ENCODE measurements at places on chromosomes 13 and 19. TPM values are rescaled to one million over a fixed set of nuclear protein-coding genes. Genes with fewer than 3 reads are reported as not detected.

DNA sequence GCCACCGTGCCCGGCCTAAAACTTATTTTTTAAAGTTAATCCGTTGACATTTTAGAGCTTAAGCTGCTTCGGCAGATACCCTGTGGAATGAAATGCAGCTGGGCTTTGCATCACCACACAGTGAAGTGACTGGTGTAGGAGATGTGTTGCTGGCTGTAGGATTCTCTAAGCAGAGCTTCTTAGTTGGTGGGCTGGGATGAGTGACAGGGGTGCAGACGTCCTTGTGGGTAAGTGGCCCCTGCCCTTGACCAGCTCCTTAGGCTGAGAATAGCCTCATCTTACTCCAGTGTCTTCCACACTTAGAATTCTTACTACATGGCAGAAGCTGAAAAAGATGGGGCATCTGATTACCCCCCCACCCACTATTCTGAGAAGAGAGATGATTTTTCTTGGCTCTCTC, 11.6 kb downstream of the GATAD2A start:
- DNase-seq = no peak

DNA sequence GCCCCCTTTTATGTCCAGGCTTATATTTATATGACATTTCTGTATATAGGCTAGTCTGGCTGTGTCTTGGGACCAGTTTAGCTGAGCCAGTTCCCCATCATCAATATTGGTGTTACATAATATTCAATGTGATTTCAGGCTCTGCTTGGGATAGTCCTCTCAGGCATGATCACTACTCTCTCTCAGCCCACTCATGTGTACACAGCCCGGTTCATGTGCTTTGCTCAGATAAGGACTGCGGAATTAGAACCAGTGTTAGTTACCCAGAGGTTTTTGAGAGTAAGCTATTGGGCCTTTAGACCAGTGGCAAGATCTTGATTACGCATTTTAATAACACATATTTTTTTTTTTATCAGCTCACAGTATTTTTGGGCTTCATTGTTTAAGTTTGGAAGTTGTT, 219.9 kb downstream of the GPC5 start:
- no peak for DNase-seq

GRCh38 chr19:1780272-1780958, 27.1 kb downstream of the ONECUT3 start:
- DNase-seq = no peak

DNA sequence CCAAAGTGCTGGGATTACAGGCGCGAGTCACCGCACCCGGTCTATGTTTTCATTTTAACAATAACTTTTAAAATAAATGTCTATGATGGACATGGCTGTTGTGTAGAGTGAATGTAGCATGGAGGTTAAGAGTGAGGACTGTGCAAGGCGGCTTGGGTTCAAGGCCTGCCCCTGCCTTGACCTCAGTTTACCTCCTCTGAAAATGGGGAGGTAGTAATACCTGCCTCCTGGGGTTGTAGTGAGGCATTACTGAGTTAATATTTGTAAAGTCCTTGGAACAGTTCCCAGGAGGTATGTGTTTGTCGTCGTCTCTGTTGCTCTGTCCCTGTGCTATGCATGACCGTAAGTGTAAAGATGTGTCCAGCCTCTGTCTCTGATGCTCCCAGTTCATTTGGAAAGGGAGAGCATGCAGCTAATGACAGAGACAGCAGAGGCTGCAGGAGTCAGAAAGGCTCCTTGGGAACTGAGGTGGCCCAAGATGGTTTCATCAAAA, 9.4 kb downstream of the GARRE1 start:
- DNase-seq = no peak

DNA sequence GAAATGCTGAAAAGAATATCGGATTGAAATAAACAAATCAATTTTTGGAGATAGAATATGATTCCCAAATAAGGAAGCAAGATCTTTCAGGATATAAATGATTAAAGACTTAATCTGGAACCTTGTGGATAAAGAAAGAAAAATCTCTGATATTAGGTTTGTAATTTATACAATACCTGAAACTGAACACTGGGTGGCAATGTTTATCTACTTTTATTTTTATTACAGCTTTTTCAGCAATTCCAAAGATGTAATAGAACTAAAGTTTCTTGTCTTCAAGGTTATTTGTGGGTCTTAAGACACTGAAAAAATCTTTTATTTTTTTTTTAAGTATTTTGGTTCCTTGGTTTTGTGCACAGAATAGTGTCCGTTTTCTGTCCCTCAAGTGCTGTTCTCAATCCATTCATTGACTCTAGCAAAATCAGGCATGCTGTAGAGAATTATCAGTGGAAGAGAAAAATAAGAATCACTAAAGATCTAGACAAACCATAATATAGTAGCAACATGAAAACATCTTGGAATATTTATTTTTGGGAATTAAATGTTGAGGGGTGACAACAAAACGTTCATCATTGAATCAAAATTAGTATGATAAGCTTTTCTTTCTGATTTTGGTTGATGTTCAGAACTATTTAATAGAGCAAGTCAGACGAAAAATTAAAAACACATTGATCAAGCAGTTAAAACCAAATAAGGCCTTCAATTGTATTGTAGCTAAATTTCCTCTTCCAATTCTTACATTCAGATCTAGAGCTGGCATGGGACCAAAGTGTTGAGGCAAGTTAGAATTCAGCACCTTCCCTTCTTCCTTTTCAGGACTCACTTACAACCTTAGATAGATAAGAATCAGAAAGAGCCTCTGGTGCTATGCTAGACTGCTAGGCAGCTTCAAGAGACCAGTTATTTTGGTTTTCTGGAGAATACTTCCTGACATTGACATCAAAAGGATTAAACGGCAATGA, 704.4 kb upstream of the PCDH20 start:
- DNase-seq = no peak

DNA sequence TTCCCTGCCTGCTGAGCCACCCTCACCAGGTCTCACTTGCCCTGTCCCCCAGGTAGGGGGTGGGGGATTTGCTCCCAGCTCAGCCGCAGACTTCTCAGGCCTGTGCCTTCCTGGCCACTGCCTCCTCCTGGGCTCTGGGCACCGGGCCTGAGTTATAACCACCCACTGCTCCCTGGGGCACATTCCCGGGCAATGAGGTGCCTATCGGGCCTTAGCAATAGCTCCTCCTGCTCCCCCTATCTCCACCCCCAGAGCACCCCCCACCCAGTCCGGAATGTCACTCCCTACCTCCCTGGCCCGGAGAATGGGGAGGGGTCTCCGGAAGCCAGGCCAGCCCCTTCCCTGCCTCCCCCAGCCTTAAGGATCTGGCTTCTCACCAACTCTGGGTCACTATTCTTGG, at the start of gene KLK5:
Gene KLK5 (minus strand): TSS at position 129 of the 400 bp plus-strand sequence. CDS start 381 bp downstream, outside the sequence.
- DNase-seq = no peak

DNA sequence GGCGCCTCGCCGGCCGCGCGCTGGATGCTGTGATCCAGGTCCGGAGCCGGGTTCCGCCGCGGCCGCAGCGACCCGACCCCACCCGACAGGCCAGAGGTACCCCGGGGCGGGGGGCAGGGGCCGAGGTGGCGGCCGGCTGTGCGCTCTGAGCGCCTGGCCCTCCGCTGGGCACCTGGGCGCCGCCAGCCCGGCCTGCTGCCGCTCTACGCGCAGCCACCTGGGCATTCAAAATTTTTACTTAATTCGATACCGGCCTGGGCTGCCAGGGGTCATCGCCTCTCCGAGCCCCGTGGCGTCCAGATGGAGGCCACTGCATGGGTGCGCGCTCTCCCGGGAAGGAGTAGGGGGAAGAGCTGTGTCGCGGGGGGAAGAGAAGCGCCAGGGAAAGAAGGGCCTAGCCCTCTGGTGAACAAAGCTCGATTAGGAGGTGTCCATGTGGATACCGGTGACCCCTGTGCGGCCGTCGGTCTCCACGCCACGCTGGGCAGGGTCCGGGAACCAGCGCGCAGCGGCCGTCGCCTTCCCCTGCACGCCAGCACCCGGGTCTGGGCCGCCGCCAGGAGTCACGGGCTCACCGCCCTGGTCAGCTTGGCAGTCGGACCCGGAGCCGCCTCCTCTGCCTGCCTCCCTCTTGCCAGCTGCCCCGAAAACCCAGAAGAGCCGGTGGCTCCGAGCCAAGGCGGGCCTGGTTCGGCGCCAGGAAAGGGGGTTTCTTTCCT, 666 bp downstream of the BIVM start:
- no peak for DNase-seq

DNA sequence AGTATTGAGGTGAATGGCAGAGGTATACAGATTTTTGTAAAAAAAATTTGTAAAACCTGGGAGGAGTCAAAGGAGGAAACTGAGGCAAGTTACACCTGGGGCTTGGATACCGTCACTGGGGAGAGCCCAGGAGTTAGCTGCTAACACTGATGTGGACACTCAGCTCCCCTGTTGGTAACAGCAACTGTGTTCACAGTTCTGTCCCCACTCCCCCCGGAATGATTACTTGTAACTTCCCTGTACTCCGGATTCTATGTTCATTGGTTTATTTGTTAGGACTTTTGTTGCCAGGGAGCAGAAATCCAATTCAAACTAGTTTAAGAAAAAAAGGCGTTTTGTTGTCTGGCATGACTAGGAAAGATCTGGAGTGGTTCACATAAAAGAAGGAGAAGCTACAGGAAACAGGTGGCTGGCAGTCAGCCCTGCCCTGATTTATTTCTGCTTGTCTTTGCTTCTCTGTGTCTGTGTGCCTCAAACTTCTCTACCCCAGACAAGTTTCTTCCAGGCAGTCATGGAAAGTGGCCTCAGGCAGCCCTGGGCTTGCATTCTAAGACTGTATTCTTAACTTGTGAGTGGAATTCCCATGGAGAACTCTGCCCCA, 2.3 kb upstream of the GPR12 start:
- DNase-seq = no peak

- no peak for DNase-seq
These were observed 33.4 kb downstream of the COG6 start for GRCh38 chr13:39688699-39689405.

GRCh38 chr13:100040196-100040595, 48.7 kb upstream of the PCCA start:
- DNase-seq = no peak

DNA sequence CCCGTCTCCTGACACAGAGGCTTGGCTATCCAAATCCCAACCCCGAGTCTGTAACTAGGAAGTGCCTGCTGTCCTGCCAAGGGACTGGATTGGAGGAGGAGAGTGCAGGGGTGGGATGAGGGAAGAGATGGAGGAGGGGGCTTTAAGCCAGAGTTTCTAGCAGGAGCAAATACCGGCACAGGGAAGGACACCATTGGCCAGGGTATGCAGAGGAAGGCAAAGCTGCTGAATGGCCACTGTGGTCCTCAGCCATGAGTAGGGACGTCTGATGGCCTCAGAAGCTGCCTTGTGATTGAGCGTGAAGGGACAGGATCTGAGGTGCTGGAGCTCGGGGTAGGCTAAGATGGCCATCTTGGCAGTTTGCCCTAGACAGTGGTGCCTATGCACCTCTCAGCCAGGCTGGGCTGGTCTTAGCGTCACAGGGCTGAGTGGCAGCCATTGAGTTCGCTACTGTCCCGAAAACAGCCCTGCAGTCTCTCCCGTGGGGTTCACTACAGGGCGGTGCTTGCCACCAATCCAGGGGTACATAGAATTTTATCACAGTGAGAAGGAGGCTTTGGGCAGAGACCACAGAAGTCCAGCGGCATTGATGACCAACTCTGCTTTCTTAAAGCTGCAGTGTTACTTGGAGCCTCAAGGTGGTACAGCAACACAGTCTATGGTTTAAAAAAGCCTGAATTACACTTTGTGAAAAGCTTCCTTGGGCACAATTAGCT, 61.8 kb downstream of the AKAP11 start:
- no peak for DNase-seq

GRCh38 chr13:79393564-79394249, 12.3 kb downstream of the RBM26 start:
- DNase-seq = no peak

DNA sequence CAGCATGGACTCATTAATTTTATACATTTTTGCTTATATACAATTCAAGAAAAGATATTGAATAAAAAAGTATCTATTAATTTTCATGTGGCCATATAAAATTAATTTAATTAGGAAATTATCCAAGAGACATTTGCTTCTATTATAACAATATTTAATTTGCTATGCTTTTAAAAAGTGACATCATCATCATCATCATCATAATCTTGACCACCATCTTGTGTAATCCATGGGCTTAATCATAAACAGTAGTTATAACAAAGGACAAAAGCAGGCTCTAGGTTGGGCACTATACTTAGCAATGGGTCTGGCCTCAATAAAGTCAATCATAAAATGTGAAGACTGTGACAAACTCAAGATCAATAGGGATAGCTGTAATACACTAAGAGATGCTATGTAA, 1031.6 kb downstream of the SLITRK1 start:
- DNase-seq = no peak

DNA sequence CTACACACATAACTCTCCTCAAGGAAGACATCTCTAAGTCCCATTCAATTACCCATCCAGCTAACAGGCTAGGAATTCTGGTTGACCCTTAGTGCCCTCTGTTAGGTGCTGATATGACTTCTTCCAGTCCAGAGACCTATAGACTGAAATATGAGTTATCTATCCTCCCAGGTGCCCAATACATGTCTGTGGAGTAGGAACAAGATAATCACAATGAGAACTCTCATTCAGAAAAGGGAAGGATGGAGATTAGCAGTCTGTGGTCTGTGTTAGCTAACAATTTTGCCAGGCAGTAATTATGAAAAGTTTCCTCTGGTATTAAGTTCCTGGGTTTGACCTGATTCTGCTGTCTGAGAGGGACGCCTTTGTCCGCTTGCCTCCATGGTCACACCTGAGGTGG, 44.2 kb upstream of the SLAIN1 start:
- DNase-seq = no peak

DNA sequence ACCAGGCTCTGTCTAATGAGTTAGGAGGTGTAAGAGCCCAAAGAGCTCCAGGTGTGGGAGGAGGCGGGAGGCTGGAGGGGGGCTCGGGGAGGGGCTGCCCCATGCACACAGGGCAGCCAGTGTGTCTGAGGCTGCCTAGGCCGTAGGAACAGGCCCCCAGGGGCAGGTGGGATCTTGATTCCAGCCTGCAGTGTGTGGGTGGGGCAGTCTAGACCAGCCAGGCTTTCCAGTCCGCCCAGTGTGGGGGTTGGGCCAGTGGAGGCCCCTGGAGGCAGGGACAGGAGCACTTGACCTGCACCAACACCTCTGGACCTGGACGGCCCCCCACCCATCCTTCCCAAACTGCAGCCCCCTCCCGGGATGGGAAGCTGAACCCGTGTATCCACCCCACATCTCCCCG, 5.4 kb upstream of the CAMSAP3 start:
- DNase-seq = no peak

The NECTIN2 gene
- 120 TPM for total RNA-seq

The MTIF3 gene
- total RNA-seq = 34.9 TPM

The TEX29 gene
- 0.94 TPM for total RNA-seq

The NKG7 gene
- not detected for total RNA-seq

The SBK2 gene
- total RNA-seq = not detected

The CEACAM1 gene
- not detected for total RNA-seq

The NLRP5 gene
- total RNA-seq = not detected

The GRK1 gene
- not detected for total RNA-seq

The TMEM238 gene
- total RNA-seq = 0.59 TPM

The ZBTB32 gene
- not detected for total RNA-seq

Measured in chondrocyte (in vitro differentiated cells).